ENCODE measurements at places on chromosomes 16 and 17.

DNA sequence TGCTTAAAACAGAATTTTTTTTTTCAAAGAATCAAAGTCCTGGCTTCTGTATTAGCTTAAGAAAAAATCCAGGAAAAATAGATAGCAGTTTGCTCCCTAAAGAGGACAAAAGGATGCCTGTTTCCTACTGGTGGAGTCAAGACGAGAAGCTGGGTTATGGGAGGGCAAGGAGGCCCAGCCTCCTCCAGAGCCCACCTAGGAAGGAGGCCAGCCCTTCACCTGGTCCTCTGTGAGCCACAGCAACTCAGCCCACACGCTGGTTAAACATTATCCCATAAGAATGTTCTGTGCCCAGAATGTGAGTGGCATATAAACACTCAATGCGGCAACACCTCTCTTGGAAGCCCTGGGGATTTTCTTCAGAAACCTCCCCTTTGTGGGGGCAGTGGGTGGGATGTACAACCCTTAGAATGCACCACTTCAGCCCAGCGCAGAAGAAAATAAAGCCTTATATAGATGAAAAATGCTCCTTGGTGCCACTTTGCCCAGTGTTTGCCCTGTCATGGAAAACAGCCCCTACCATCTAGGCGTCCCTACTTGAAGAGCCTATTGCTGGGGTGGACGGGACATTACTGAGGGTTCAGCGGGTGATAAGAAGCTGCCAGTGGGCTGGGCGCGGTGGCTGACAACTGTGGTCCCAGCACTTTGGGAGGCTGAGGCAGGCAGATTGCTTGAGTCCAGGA lies 48.0 kb downstream of the TEKT5 start:
- DNase-seq, result no peak

GRCh38 chr17:521561-522325 lies 169.1 kb upstream of the RPH3AL start:
- DNase-seq, result no peak

GRCh38 chr16:54402270-54402669 lies 115.7 kb upstream of the IRX3 start:
- no peak for DNase-seq

DNA sequence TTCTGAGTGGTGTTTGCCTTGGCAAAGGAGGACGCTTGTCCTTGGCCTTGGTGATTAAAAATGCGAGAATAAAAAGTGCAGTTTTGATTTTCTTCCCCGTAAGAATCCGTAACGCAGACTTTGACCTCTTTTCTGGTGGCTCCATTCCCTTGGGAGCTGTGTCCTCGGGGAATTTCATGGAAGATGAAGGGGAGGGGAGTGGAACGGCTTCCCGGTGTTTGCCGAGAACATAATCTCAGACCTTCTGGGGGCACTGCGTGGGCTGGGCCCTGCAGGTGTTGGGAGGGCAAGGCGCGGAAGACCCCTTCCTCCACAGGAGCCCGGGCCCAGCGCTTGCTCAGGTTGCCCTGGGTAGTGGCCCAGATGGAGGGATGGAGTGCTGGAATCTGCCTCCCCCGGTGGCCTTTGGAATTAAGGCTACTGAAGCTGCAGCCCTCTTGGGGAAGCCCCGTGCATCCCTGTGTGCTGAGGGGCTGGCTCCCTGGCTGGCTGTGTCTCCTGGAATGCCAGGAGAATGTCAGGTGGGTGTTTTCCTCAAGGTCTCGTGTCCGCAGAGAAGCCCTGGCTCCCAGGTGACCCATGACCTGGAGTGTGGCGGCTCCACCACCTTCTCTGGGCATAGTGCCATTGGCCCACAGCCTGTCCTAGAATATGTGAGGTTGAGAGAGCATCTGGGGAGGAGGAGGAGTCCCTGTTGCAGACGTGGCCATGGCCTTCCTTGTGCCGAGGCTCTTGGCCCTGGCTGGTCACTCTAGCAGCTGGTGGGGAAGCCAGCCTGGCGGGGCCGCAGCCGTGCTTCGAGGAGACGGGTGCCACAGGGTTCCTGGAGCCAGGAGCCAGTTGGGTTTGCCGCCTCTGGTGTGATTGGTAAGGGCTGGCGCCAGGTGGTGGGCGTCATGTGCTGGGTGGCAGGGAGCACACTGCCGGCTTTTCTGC lies 3.1 kb downstream of the BAIAP2 start:
- DNase-seq, result no peak

DNA sequence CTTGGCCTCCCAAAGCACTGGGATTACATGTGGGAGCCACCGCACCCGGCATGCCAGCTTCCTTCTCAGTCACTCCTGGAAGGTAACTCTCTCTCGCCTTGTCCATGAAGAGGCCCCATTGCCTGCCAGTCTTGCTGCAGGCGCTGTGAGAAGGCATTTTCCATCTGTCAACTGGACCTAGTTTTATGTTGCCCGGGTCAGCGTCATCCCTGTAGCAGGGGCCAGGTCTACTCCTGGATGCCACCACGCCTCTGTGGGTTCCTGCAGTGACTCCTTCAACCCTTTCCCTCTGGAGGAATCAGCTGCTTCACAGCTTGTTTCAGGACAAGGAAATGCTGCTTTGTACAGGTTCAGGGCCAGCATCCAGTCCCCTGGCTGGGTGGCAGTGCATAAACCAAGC lies 2.6 kb upstream of the NLRC3 start:
- DNase-seq, result no peak

GRCh38 chr17:16934133-16934795 lies 37.7 kb downstream of the TNFRSF13B start:
- DNase-seq, result no peak

- no peak for DNase-seq
These were observed 492.2 kb downstream of the WWOX start for GRCh38 chr16:78591682-78592103.

DNA sequence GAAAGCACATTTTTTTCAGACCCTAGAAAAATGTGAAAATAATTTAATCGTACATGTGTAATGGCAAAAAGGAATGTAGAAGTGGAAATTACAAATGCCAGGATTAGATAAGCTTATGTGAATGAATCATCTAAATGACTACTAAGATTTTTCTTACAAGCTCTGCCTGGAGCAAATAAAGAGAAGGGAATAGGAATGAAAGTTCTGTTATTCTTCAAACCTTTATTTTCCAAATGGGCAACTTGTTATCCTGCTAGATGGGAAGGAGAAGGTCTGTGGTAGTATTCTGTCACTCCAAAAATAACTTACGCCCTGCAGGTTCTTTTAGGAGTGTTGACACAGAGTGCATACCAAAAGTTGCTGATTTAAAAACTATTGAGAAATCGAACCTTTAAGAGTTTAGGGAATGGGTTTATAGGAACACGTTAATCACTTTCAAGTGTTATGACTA lies 9.7 kb downstream of the CTCF start:
- DNase-seq, result no peak

All from frontal cortex (tissue), 4 donors.